Lower leg skin (tissue), 4 donors: ENCODE measurements at places on chromosomes 5 and 9. TPM values are rescaled to one million over a fixed set of nuclear protein-coding genes. Genes with fewer than 3 reads are reported as not detected.

PRRT1B gene
- total RNA-seq: not detected

FYB1 gene
- 1.9 TPM for total RNA-seq

PCDHB14 gene
- total RNA-seq: 5.4 TPM

OBP2B gene
- total RNA-seq: not detected

FAM153A gene
- total RNA-seq: 1.6 TPM

CCDC112 gene
- total RNA-seq: 4.9 TPM

SLC34A3 gene
- total RNA-seq: not detected

HMCN2 gene
- 1.9 TPM for total RNA-seq

SPTLC1 gene
- total RNA-seq: 99.6 TPM

TNFSF15 gene
- total RNA-seq: 0.26 TPM

GCNT4 gene
- 4.2 TPM for total RNA-seq

CDKN2AIPNL gene
- 15.0 TPM for total RNA-seq

ARHGEF28 gene
- total RNA-seq: 34.6 TPM

GLIPR2 gene
- total RNA-seq: 5.2 TPM

EHMT1 gene
- total RNA-seq: 128 TPM

SYNPO gene
- 3.8 TPM for total RNA-seq

FAM221B gene
- total RNA-seq: not detected

TLX3 gene
- total RNA-seq: not detected

PRSS3 gene
- 37.1 TPM for total RNA-seq

TNC gene
- 7.5 TPM for total RNA-seq

EFNA5 gene
- 16.6 TPM for total RNA-seq

PCA3 gene
- total RNA-seq: not detected

NR4A3 gene
- total RNA-seq: 0.98 TPM

FREM1 gene
- 0.53 TPM for total RNA-seq

TAF1L gene
- not detected for total RNA-seq

MTAP gene
- total RNA-seq: 13.2 TPM

OMD gene
- total RNA-seq: 6.9 TPM

NUTM2G gene
- not detected for total RNA-seq

GBGT1 gene
- 6.1 TPM for total RNA-seq

PCDHA5 gene
- total RNA-seq: 0.19 TPM

IDNK gene
- 0.53 TPM for total RNA-seq

TMC1 gene
- total RNA-seq: not detected

RANBP17 gene
- 0.38 TPM for total RNA-seq

ACER2 gene
- total RNA-seq: 20.6 TPM

PCDHB13 gene
- 4.8 TPM for total RNA-seq

PLAC8L1 gene
- total RNA-seq: not detected

SPINK9 gene
- not detected for total RNA-seq

APBA1 gene
- 5.1 TPM for total RNA-seq

GGTA1 gene
- 7.0 TPM for total RNA-seq

FOXD4L5 gene
- not detected for total RNA-seq

FAM163B gene
- total RNA-seq: not detected

WDR31 gene
- total RNA-seq: 1.8 TPM

IFNA13 gene
- total RNA-seq: not detected

SNCAIP gene
- 0.88 TPM for total RNA-seq
